ENCODE measurements at places on chromosomes 5 and 9. TPM values are rescaled to one million over a fixed set of nuclear protein-coding genes. Genes with fewer than 3 reads are reported as not detected.

Gene CDH18
- total RNA-seq, result not detected

GRCh38 chr9:73038089-73038509 is 85.2 kb upstream of the ALDH1A1 start:
- no peaks in the 10 kb centered on the region for H3K36me3 ChIP-seq
- no peaks in the 10 kb centered on the region for H3K27me3 ChIP-seq
- H3K4me1 ChIP-seq, result peaks cover 4% of the 10 kb centered on the region
- H3K4me3 ChIP-seq, result no peak overlapping the region

DNA sequence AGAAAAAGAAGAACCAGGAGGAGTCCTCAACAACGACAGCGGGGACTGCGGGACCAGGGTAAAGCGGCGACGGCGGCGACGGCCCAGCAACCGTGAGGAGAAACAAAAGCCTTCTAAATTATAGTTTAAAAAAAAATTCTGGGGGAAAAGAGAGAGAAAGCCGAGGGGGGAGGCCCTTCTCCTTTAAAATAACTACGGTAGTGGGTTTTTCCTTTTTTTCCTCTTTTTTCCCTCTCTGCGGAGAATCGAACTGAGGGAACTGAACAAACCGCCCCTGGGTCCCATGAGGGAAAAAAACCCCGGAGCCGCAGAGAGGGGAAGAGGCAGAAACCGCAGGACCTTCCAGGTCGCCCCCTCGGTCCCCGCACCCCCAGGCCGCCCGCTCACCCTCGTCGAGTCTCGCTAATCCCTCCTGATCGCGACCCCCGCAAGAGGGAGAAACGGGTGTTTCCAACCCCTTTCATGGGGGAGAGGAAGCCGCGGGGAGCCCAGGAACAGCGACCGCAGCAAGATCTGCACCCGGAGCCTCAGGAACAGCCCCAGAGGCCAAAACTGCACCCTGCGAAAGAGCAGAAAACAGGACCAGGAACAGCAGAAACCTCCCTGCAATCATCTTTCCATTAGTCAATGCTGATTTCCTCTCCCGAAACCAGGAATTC is 453 bp downstream of the CPEB4 start:
- DNase-seq, result no peak
- peak overlapping the region; percentile 94 for H3K27ac ChIP-seq
- peak overlapping the region; percentile 97 for H3K4me3 ChIP-seq
- no peaks in the 10 kb centered on the region for H3K4me1 ChIP-seq

DNA sequence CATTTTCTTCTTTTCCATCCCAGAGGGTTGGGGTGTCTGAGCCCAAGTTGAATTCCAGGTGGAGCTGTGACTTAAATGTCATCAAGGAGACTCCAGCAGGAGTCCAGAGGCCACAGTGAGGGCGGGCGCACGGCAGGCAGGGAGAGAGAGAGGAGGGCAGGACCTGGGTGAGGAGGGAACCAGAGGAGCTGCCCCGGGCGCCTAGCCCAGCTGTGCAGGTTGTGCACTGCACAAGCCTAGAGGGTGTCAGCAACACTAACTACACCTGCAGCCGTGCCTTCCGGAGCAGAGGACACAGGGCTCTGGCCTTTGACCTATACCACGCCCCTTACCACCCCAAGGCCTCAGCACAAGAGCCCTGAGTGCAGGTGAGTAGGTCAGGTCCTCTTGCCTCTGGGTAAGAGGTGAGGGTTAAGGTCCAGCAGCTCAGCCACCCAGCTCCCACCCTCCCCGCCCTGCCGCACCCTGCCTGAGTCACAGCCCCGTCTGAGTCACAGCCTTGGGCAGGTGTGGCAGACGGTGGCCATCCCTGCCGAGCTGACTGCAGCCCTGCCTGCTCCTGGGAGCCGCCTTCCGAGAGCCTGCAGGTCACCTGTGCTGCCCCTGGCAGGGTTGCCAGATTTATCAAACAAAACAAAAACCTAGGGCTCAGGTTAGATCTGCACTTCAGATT is 6.4 kb upstream of the AGPAT2 start:
- H3K36me3 ChIP-seq, result no peaks in the 10 kb centered on the region
- DNase-seq, result no peak
- H3K27me3 ChIP-seq, result no peaks in the 10 kb centered on the region
- no peak overlapping the region for H3K27ac ChIP-seq

DNA sequence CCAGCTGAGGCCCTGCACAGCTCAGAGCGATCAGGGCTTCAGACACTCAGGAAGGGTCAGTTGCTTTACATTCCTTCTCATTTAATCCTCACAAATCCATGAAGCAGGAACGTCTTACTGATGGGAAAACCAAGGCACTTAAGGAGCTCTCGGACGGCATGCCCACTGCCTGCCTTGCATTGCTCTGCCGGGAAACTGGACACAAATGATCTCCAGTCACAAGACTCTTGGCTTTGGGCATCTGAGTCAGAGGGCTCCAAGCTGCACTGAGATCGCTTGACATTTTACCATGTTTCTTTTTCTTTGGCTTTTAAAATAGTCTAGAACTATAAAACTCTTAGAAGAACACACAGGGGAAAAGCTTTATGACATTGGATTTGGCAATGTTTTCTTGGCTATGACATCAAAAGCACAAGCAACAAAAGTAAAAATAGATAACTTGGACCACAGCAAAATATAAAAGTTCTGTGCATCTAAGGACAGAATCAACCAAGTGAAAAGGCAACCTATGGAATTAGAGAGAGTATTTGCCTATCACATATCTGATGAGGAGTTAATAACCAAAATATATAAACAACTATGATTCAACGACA is 43.6 kb upstream of the HRH2 start:
- no peaks in the 10 kb centered on the region for H3K27me3 ChIP-seq
- no peak overlapping the region for H3K4me3 ChIP-seq
- H3K36me3 ChIP-seq, result no peaks in the 10 kb centered on the region

GRCh38 chr9:19441730-19442129 is 32.9 kb downstream of the ACER2 start:
- no peak overlapping the region for H3K27ac ChIP-seq
- H3K27me3 ChIP-seq, result no peaks in the 10 kb centered on the region
- H3K4me3 ChIP-seq, result no peak overlapping the region
- no peaks in the 10 kb centered on the region for H3K36me3 ChIP-seq
- H3K4me1 ChIP-seq, result no peaks in the 10 kb centered on the region
